HTR-8/SVneo (cell line): ENCODE measurements at places on chromosomes 6 and 20.

DNA sequence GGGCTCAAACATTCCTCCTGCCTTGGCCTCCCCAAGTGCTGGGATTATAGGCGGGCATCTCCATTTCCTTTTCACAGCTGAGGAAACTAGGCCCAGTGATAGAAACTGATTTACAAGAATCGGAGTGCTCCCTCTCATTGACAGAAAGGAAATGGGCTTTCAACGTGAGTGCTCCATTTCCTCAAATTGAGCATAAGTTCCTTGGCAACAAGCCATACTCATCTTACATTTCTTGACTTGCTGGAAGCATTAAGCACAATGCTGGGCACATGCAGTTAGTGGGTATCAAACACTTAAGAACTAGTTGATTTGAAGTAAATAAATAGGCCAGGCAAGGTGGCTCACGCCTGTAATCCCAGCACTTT lies 54.7 kb downstream of the FGD2 start:
- no peak for DNase-seq

DNA sequence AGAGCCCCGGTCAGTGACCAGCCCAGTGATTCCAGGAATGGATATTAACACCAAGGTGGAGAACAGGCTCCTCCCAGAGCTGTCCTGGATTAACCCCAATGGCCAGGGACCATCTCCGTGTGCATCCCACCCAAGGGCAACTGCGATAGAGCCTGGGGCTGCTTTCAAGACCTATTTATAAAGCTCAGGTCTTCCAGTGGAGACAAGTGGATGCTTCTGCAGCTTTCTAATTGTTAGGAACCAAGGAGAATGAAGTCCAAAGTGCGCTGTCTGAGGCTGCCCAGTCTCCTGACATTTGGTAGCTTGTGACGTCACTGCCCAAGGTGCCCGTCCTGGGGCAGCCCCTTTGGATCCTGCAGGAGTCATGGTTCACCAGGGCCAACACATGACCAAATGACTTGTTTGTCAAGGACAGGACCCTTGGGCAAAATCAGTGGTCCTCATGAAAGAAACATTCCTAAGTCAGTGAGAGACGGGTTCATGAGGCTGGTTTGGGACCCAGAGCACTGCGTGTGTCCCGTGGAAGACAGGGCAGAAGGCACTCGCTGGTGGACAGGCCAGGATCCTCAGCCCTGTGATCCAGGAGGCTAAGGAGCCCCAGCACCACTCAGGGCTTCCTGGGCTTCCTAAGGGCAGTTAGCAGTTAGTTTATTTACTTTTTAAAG lies 174.9 kb downstream of the ANKRD60 start:
- no peak for DNase-seq

DNA sequence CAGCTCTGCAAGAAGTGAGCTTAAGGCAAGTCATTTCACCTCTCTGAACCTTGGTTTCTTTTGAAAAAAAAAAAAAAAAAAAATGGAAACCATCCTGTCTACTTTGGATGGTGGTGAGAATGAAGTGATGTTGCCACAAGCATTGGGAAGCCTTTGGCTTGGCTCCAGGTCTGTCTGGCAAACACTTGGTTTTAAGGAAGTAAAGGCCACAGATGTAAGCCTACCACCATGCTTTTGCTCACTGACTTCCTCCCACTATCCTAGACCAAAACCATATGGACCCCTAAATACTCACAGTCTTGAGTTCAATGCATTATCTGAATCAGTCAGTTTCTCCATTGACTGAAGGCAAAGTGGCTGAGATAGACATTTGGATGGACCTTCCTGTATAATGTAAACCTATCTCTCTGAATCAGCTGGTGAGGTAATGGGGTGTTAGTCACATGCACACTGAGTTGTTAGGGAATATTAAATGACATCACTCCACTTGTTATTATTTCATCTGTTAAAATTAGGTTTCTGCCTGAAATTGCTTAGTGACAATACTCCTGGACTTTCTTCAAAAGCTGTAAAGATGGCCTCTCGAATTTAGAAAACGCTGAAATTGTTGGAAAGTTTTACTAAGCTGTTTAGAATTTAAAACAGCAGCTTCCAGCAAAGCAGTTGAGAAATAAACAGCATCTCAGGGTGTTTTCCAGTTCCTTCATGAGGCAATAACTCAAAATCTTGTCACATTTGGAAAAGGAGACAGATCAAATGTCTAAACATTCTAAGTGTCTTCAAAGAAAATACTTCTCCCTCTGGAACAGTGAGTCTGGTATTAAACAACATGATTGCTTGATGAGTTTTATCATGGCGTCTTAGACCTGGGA lies 833.5 kb downstream of the DHX35 start:
- no peak for DNase-seq

DNA sequence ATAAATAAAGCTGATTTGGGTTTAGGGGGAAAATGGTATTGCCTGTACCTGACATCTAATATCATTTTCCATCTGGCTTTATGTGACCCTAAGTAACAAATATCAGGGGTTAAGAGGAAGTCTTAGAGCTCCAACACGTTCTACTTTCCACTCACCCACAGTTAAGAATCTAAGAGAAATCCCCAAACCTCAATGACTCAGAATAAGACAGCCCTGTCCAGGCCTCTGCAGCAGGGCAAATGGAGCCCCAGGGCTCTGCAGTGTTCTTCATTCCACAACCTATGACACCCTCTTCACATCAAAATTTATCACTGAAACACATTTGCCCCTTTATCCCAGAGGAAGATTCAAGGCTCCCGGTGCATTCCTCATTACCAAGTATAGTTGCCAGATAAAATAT lies 20.3 kb upstream of the TENT5A start:
- DNase-seq, result no peak

GRCh38 chr20:19252451-19253120 lies 40.1 kb downstream of the SLC24A3 start:
- DNase-seq, result no peak

- DNase-seq, result no peak
Measured at GRCh38 chr6:148203970-148204369, 138.7 kb upstream of the SASH1 start.

- DNase-seq, result no peak
Measured at GRCh38 chr6:401994-402640, 10.6 kb downstream of the IRF4 start.

- DNase-seq, result peak; percentile 6
Measured at GRCh38 chr6:155436981-155437749, 18.5 kb downstream of the NOX3 start.

- DNase-seq, result peak; percentile 50
Measured at GRCh38 chr20:31842471-31843157, 2.8 kb downstream of the FOXS1 start.

GRCh38 chr6:157314705-157315321 lies 8.5 kb downstream of the TMEM242 start:
- peak; percentile 65 for DNase-seq

DNA sequence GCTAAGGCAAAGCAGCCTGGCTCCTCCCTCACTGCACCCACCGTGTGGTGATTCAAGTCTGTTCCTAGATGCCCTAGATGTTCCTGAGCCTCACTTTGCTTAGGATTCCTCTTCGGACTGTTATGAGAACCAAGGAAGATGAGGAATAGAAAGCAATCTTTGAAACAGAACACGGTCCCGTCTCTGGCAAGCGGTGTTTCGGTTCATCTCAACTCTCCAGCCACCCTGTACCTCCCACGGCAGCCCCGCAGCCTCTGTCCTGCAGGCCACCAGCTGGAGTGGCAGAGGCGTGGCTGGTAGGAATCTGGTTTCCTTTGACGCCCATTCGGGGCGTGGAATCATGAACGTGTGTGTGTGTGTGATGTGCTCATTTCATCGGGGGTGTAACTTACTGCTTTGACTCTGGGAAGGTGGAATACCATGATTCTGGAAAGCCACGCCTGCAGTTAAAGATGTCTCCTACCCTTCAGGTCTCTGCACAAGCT lies 21.3 kb downstream of the PDE10A start:
- no peak for DNase-seq

GRCh38 chr20:19321176-19321575 lies 108.7 kb downstream of the SLC24A3 start:
- DNase-seq, result no peak

DNA sequence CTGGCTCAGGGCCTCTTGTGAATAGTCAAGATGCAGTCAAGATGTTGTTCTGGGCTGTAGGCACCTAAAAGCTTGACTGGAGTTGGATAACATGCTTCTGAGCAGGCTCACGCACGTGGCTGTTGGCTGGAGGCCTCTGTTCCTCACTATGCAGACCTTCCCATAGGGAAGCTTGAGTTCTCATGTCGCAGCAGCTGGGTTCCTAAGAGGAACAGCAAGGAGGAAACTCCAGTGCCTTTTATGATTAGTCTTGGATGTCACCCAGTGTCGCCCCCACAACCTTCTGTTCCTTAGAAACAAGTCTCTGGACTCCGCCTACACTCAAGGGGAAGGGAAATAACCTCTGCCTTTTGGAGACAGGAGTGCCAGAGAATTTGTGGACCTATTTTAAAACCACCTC lies 210.7 kb downstream of the BCAS1 start:
- DNase-seq, result no peak

GRCh38 chr6:151679081-151679480 lies 128.4 kb upstream of the ESR1 start:
- no peak for DNase-seq

DNA sequence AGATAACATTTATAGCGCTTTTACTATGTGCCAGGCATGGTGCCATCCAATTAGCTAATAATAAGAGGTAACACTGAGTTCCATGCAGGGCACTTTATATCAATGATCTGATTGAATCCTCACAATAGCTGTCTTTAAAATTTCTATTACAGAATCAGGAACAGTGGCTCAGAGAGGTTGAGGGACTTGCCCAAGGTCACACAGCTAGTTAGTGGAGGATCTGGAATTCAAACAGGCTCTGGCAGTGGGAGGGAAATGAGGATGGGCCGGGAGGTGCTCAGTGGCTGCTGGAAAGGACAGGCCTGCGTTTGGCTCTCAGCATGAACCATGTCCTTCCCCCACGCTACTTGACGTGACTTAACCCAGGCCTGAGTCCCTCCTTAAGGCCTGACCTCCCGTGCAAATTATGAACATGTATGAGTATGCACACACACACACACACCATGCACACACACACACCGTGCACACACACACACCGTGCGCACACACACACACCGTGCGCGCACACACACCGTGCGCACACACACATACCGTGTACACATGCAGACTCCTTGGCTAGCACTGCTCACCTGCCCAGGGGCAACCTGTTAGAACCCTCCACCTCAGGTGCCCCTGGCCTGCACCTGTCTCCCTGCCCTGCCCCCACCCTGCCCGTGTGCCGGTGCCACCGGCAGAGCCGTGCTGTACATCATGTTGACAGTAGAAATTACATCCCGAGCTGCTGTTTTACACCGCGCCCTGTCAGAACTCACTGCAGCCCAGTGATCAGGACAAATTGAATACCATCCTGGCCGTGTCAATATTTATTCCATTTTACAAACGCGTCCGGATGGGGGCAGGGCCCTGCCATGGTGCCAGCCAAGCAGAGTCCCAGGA lies 43.7 kb downstream of the CDH22 start:
- DNase-seq, result no peak

GRCh38 chr20:33740189-33740588 lies 8.4 kb downstream of the ZNF341 start:
- DNase-seq, result no peak

DNA sequence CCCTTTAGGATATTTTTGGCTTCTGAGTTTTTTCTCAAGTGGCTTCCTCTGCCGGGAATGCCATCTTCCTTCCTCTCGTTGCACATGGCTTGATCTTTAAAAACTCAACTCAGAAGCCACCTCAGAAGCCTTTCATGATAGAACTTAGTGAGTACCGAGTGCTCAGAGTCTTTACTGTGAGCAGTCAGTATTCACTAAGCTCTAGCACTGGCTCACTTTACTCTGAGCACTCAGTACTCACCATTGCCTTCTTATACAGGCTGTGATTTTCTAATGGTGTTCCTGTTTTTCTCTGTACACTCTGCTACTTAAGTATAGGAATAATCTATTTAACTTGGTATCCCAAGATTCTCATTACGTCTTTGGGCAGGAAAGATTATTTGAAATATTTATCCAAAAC lies 116.2 kb downstream of the PFDN4 start:
- no peak for DNase-seq
